Jurkat, Clone E6-1 (cell line): ENCODE measurements at places on chromosomes 7 and 10.

GRCh38 chr10:58318346-58318745 is 16.5 kb upstream of the UBE2D1 start:
- no peak for DNase-seq

DNA sequence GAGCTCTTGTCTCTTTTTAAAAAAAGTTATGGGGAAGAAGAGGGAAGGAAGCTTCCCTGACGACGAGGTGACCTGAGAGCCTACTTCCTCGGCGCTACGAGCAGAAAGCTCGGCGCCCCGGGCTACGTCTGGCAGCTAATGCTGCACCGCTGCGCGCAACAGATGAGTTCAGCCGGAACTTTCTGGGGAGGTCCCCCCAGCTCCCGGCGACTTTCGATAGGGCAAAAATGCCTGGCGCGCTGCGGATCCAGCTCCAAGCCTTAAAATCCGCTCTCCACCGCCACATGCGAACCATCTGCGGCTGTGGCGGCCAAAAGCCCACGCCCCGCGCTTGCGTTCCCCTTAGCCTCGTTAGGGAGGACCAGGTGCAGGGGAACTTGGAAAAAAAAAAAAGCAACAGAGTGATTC is 621 bp downstream of the P4HA1 start:
- DNase-seq: peak; percentile 46

GRCh38 chr10:50614444-50615137 is 9.2 kb downstream of the SGMS1 start:
- no peak for DNase-seq

DNA sequence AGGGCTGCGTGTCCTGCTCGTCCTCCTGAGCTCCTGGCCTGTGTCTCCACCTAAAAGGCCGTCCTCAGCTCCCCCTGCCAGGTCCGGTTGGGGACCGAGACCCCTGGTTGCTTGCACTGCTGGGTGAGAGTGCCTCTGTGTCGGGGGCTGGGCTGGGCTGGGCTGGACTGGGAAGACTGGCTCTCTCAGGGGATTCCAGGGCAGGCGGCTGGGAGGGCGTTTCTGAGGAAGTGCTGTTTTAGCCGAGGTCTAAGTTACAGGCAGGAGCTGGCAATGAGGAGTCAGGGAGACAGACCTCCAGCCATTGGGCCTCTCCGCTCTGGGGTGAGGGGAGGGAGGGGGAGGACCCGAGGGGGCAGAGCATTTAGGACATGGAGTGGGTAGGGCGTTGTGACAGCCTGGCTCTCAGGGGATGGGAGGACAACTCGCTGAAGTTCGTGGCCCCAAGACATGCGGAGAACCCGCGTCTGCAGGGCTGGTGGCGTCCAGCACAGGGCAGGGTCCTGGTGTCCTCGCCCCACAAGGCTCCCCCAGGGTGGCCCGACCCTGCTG is 20.9 kb downstream of the FOXK1 start:
- no peak for DNase-seq

DNA sequence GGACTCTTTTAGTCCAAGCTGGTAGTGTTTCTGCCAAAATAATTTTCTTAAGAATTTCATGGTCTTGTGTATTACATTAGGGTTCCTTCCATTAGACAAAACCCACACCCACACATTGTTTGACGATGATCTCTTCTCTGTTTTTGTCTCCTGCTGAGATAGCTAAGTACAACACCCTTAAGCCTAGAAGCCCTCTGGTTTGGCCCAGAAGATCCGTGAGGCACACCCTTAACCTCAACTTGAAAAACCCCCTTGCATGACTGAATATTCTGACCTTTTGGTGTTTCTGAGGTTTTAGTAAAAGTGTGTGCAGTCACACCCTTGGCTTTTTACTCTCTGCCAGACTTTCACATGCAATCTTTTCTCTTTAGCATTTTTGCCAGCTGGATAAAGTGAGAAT is 29.3 kb upstream of the ERCC6 start:
- DNase-seq: no peak

DNA sequence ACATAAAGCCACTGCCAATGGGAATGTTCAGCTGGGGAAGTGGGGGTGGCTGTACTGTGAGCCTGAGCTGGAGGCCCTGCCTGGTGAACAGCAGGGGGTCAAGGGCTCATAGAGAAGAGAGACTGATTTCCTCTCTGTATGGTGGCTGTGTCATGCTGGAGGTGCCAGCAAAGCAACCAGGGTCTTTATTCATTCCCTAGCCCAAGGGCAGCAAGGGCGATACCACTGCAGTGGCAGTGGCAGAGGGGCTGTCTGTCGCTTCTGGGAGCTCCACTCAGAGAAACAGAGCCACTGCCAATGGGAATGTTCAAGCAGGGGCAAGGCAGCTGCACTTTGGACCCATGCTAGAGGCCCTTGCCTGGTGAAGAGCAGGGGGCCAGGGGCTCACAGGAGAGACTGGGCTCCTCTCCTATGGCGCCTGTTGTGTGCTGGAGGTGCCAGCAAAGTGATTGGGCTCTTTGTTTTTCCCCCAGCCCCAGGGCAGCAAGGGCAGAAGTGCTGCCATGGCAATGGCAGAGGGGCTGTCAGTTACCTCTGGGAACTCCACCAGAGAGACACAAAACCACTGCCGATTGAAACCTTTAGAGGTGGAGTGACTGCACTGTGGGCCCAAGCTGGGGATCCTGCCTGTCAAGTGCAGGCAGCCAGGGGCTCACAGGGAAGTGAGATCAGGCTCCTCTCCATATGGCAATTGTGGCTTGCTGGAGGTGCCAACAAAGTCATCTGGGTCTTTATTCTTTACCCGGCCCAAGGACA is 545.1 kb downstream of the SH2D4B start:
- no peak for DNase-seq

DNA sequence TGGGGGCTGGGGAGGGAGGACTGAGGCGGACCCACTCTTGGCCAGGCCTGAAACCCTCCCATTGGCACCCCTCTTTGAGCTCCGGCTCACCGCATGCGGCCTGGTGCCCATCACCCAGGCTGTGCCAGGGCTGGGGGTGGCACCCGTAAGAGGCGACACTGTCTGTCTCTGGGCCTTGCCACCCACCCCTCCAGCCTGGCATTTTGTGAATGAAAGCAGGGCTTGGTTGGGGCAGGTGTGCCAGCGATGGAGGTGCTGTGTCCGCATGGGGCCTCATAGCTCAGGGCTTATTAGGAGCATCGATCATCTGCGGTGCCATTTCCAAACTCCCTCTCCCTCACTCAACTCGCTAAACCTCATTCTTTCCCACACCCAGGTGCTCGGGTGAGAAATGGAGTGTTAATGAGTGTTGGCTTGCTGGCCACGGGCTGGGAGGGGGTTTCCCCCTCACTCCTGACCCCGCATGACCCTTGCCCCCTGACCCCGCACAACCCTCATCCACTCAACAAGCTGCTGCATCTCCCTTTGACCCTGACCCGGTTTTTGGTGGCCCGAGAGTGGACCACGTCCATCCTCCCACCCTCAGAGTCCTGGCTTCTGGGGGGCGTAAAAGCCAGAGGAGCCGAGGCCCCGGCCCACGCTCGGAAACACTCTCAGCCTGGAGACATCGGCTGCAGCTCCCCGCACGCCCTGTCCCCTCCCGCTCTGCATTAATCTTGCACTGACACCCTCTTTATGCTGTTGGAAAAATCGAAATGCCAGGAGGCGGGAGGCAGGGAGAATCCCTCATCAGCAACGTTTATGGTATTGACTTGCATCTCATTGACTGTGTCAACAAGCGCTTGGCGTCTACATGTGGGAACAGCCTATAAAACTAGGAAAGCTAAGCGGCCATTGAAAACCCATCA is 161.2 kb downstream of the DNAJB6 start:
- no peak for DNase-seq

DNA sequence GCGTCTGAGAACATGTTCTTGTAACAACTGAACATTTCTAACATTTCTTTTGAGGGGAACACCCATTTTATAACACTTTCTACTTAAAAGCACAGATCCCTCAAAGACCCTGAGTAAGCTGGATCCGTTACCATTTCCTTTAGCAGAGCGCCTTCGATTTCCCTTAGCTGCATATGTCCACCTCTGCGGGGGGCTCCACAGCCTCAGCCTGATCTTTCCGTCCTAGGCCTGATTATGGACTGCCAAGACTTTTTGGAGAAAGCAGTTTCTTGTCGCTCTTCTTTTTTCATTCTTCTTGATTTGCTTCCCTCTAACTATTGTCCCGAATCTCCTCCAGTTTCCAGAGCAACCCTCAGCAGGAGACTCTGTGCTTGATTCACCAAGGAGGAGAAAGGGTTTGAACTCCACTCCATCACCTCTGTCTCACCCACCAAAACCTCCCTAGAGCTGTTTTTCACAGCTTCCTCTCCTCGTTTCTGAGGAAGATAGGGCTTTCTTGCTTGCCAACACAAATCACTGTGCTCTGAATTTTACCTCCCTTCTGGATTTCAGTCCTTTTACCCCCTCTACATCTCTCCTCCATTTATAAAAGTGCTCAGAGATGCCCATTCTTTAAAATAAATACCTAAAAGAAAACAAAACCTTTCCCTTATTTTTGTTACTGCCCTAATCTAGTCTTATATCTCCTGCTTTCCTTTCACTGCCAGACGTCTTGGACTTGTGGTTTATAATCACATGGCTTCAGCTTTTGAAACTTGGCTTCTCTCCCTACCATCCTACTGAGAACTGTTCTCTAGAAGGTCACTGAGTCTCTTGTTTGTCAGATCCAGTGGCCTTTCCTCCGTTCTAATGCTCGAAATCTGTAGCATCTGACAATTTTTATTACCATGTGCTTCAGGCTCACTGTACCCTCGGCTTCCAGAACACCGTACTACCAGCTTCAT is 30.5 kb upstream of the ZRANB1 start:
- DNase-seq: no peak

DNA sequence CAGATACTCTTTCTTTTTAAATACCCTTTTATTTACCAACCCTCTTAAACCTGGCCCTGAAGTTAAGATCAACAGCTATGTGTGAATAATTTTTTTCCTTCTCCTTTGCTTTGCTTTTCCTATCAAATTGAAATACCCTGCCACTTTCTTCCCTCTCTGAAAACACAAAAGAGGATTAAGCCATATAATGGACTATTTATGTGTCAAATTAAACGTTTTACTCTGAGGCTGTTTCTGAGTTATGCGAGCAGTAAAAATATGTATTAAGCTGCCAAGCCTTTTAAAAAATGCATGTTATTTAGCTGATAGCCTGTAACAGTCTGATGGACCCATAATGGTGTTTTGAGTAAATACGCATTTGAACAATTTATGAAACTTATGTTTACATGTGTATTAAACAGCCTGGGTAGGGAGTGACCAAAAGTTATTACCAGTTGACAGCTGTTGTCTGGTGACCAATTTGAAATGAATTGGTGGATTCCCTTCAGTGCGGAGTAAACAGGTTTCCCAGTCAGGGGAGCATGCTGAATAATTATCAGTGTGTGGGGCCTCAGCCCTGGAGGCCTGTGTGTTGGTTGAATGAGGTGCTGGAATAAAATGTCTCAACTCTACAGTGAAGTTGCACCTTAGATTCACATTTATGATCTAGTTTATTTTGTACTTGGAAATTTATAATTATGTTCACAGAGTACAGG is 89.6 kb downstream of the AUTS2 start:
- no peak for DNase-seq

GRCh38 chr7:107953265-107953923 is 49.6 kb downstream of the LAMB1 start:
- DNase-seq: no peak

DNA sequence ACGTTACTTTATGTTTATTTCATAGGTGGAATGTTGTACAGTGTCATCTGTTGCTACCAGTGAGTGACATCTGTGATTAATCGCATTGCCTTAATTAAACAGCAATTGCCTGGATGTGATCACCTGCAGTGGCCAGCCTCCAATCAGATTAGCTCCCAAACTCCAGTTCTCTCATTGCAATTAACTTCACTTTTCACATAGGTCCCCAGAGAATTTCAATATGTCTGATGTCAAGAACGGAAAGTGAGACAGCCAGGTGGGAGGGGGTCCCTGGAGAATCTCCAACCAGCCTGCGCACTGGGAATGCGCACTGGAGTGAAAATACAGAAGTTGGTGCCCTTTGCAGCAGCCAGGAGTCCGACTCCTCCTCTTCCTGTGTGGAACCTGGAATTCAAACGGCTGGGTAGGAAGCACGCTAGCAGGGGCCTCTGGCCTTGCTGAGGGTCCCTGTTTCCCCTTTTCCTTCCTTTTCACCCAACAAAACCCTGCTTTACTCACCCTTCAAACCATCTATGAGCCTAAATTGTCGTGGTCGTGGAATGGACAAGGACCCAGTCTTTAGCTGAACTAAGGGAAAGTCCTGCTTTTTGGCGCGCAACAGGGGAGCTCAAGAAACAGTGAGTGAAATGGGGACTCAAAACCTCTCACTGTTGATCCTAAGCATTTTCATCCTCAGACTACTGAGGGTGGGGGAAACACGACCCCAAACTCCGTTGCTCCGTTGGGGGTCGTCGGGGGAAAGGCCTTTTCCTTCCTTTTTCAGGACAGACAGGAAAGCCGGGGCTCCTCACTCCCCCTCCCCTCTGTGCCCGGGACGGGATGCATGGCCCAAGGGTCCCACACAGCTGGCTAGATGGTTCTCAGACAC is 1355.5 kb upstream of the LRRTM3 start:
- no peak for DNase-seq

GRCh38 chr7:102916881-102917280 is 4.1 kb downstream of the LRRC17 start:
- DNase-seq: no peak

DNA sequence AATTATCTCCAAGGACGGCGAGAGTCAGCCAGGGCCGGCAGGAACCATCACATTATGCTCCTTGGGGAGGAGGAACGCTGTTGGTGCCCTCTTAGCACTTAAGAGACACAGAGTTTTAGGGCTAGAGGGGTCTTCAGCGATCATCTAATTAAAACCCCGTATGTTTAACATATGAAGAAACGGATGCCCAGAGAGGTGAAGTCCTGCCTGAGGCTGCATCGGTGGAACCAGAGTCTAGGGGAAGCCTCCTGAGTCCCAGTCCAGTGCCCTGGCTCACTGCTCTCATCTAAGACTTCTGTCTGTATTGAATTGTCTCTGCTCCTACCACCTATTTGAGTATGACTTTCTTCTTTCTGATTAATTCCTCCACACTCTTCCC is 688 bp upstream of the ABCB4 start:
- DNase-seq: no peak

GRCh38 chr10:72306215-72306760 is 32.6 kb downstream of the DDIT4 start:
- DNase-seq: no peak

DNA sequence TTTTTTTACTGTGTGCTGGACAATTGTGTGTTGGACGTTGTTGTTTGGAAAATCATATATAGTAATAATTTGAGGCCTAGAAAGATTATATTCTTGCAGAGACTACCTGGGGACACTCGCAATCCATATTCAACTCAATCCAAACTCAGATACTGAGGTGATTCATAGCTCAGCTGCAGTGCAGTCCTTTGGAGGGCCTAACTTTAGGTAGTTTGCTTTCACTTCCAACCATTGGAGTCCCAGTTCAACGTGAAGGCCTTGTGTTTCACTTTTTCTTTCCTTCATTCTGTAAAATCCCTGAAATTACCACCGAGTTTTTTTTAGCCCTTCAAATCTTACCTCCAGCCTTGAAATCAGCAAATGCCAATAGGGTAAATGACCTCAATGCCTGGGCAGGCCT is 32.3 kb downstream of the ATRNL1 start:
- DNase-seq: no peak

GRCh38 chr7:50119815-50120637 is 27.0 kb upstream of the ZPBP start:
- peak; percentile 19 for DNase-seq

GRCh38 chr10:87799860-87800259 is 18.2 kb downstream of the ATAD1 start:
- no peak for DNase-seq

GRCh38 chr10:97771055-97771891 is 526 bp downstream of the SFRP5 start:
- DNase-seq: no peak
